K562 (cell line): ENCODE measurements at places on chromosomes 2 and 18. TPM values are rescaled to one million over a fixed set of nuclear protein-coding genes. Genes with fewer than 3 reads are reported as not detected.

The CRYBA2 gene
- 0.51 and 0.81 TPM in 2 replicates for total RNA-seq

DNA sequence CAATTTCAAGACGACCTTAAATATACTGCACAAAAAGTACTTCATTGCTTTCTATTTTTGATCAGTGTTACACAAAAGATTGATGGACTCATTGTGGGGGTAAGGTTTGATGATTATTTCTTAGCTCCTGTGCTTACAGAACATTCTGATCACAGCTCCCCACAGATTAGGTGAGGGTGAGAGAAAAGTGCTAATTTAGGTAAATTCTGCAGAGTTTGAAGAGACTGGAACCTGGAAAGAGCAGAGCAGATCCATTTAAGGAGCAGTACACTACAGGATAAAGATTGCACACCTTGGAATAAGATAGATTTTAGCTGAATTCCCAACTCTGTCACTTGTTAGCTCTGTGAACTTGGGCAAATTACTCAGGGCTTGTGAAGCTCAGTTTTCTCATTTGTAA lies 291.9 kb upstream of the CDH7 start:
- DNase-seq = no peak

GRCh38 chr2:162123806-162124758 lies 28.0 kb downstream of the GCG start:
- DNase-seq = peak; percentile 53

GRCh38 chr2:182018218-182018617 lies 32.6 kb downstream of the PPP1R1C start:
- no peak for DNase-seq

- no peak for DNase-seq
Observed at GRCh38 chr2:69744456-69744855, 2.5 kb downstream of the ANXA4 start.

The MLPH gene
- 0.22 and 0.65 TPM in 2 replicates for total RNA-seq

The SRD5A2 gene
- not detected in 2 replicates for total RNA-seq

The ACKR3 gene
- 0.07 TPM in 1 of 2 replicates, not detected in the other for total RNA-seq

The DSG1 gene
- 0.09 and 0.13 TPM in 2 replicates for total RNA-seq

The B3GNT7 gene
- total RNA-seq = 0.20 and 0.69 TPM in 2 replicates

The ITPRIPL1 gene
- 8.9 and 9.0 TPM in 2 replicates for total RNA-seq

- no peak for DNase-seq
Observed at GRCh38 chr2:6657855-6658254, 207.9 kb downstream of the CMPK2 start.

DNA sequence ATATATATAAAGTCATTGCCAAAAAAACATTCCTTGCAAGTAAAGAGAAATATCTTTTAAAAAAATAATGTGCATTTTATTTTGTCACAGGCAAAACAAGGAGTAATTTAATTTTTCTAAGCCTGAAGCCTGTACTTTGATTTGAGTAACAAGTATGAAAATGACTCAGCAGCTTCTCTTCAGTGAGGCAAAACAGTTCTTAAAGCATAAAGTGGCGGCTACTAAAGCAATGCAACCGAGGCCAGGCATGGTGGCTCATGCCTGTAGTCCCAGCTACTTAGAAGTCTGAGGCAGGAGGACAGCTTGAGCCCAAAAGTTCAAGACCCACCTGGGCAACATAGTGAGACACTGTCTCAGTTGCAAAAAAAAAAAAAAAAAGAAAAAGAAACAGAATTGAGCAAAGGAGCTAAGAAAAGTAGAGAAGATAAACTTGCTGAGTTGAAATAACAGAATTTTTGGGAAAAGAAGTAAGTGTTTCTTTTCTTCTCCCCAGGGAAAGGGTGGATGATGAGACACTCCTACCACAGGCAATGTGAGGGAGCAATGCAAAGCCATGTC lies 29.6 kb downstream of the DOK1 start:
- DNase-seq = peak; percentile 33

DNA sequence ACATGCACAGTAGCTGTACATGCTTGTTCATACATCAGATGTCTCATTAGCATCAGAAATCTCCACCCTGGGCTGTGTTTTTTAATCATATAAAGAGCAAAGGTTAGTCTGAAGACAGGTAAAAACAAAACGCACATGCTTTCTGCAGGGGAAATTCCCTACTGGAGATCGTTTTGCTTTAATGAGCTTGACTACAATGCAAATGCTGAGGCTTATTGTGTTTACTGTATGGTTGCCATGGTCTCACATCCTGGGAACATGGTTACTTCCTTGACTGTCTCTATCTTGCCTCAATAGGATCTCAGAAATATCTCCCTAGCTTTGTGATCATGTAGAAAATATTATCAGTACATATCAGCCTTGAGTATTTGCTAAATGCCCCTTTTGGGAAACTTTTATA lies 336.5 kb upstream of the TFPI start:
- DNase-seq = no peak

The CCL20 gene
- 0.29 TPM in 1 of 2 replicates, not detected in the other for total RNA-seq

The COL3A1 gene
- total RNA-seq = 0.67 and 0.71 TPM in 2 replicates

DNA sequence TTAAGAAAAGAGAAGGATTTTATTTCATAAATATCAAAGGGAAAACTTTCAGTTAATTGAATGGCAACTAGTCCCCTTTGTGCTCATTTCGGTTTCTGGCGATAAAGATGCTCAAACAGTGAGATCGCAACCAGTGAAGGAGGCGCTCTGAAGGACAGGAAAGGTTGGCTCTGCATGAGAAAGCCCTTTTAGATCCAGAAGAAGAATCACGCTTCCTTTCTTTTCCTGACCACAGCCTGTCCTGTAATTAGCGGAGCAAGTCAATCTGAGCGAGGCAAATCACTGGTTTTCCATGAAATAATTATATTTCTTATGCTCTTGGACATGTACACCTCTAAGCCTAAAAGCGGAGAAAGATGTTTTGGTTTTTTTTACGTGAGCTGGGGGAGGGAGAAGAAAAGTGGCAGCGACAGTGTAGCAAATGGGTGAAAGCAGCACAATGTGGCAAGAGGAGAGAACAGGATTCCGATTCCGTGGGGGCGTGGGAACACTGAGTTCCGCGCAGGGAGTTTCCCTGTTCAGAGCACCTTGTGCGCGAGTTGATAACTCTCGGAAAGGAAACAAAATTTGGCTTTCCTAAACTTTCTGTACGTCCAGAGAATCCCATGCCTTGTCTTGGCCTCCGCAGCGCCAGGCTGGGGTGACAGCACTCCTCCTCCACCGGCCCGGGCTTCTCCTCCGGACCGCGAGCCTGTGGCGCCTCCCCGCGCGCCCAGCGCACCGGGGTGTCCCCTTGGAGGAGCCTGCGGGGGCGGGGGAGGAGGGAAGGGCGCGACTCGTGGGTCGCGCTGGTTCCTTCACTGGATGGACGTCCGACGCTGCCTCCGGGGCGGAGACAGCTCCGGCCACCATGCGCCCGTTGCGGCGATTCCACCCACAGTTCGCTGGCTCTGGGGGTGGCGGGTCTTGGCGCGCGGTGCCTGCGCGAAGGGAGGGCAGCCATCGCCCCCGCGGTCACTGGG lies 620 bp upstream of the SLC9A2 start:
- peak; percentile 69 for DNase-seq

DNA sequence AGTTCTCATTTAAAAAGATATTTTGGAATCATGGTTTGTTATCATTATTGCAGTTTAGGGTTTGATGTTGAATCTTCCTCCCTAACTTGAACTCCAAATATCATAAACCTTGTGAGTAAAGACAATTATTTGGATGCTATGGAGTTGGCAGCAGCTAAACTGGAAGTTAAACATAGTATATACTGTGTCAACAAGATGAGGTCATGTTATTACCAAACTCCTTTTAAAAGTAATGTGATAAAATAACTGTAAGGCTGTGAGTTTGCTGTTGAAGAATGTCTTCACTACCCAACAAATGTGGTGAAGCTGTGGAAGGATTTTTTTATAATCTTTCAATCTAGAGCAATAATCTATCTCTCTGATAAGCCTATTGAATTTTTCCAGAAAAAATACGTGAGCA lies 16.0 kb downstream of the DNAH6 start:
- DNase-seq = no peak

GRCh38 chr18:3451989-3452749 lies 2.2 kb downstream of the TGIF1 start:
- peak; percentile 37 for DNase-seq

GRCh38 chr2:43109261-43109743 lies 117.1 kb downstream of the ZFP36L2 start:
- DNase-seq = no peak

The IL37 gene
- total RNA-seq = not detected in 2 replicates

The UGT1A4 gene
- not detected in 2 replicates for total RNA-seq

- peak; percentile 44 for DNase-seq
Observed at GRCh38 chr2:12931186-12931844, 214.6 kb downstream of the TRIB2 start.

GRCh38 chr18:46166261-46166970 lies 62.2 kb downstream of the HAUS1 start:
- no peak for DNase-seq

- DNase-seq = no peak
Observed at GRCh38 chr18:63586966-63587365, at the start of gene SERPINB13. Gene SERPINB13 (plus strand): TSS chr18:63587343. CDS start chr18:63588668, 1,325 bp downstream.

The ANKRD30BL gene
- not detected in 2 replicates for total RNA-seq

GRCh38 chr2:231926761-231927565 lies 767 bp upstream of the NPPC start:
- DNase-seq = no peak

- DNase-seq = no peak
Observed at GRCh38 chr18:54129448-54130067, 94.9 kb downstream of the MBD2 start.

- DNase-seq = no peak
Observed at GRCh38 chr2:238921259-238921658, 73.4 kb downstream of the TWIST2 start.

The C1QL2 gene
- total RNA-seq = not detected in 2 replicates

The DTNA gene
- 0.07 and 0.45 TPM in 2 replicates for total RNA-seq

The SPATA3 gene
- total RNA-seq = not detected in 2 replicates

DNA sequence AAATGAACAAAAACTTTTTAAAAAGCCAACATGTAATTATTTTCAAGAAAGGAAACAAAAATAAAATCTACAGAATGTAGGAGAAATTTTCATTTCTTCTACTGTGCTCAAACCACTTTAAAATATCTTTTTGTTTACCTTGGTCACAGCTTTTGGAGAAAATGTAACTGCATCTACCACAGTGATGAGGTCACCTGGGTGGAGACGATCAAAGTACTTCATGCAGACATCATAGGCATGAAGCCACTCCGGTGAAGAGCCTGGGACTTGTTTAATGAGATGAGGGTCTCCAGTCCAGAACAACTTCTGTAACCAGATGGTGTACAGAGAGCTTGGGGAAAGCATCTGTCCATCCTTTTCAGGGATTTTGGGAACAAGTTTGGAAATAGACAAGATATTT lies 285.8 kb downstream of the NBAS start:
- DNase-seq = no peak

DNA sequence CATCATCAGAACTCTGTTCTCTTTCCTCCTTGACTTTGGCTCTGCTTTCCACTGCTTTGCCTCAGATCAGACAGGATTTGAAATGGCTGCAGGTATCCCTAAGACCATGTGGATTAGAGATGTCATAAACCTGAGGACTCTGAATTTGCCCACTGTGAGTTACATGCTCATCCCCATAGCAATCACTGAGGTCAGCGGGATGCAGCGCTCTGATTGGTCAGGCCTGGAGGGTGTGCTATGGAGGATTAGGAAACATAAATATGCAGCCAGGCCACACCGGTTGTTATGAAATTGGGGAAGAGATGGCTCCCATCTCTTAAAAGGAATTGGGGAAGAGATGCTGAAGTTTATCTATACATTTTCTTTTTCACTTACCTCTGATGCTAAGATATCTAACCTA lies 73.7 kb upstream of the DNAJC10 start:
- peak; percentile 50 for DNase-seq

The LBX2 gene
- total RNA-seq = 5.5 and 6.2 TPM in 2 replicates

DNA sequence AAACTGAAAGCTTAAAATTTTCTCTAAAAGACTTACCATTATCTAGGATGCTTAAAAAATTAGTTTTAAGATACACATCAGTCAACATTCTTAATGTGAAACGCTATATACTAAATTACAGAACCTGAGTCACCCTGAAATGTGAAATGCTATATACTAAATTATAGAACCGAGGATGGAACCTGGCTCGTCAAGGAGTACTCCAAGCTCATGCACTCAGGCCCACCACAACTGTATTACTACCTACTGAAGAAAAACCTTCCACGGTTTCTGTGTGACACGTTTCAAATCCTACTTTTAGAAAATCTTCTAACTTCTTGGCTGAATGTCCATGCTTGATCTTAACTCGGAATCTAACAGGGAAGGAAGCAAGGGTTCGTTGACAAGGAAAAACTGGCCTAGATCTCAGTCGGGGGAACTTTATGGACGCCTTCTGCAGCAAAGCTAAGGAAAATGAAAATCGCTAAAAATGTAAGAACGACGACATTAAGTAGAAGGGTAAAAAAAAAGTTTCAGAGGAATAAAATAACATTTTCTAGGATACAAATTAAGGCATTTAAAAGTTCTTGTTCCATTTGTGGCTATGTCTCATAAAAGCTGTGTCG lies 1.4 kb downstream of the PRKD3 start:
- no peak for DNase-seq

The HOXD9 gene
- total RNA-seq = not detected in 2 replicates

GRCh38 chr18:49441338-49441938 lies 19.0 kb downstream of the DYM start:
- no peak for DNase-seq

- DNase-seq = no peak
Observed at GRCh38 chr2:163701399-163702195, 34.2 kb downstream of the FIGN start.

DNA sequence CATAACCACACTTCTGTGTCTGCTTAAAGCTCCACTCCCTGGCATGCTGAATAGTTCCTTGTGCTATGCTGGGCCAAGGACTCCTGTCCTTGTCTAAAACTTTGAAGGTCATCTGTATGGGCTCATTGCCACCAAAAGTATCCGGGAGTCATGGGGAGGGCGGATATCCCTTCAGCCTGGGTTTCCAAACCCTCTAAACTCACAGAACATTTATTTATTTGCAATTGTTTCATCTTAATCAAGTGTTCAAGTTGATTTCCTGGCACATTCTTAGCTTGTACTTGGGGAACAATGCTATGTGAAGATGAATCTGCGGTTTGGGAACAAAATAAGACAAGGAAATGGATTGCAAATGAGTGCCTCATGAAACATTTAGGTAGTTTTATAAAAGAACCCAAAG lies 1.8 kb downstream of the NOSTRIN start:
- DNase-seq = peak; percentile 62

DNA sequence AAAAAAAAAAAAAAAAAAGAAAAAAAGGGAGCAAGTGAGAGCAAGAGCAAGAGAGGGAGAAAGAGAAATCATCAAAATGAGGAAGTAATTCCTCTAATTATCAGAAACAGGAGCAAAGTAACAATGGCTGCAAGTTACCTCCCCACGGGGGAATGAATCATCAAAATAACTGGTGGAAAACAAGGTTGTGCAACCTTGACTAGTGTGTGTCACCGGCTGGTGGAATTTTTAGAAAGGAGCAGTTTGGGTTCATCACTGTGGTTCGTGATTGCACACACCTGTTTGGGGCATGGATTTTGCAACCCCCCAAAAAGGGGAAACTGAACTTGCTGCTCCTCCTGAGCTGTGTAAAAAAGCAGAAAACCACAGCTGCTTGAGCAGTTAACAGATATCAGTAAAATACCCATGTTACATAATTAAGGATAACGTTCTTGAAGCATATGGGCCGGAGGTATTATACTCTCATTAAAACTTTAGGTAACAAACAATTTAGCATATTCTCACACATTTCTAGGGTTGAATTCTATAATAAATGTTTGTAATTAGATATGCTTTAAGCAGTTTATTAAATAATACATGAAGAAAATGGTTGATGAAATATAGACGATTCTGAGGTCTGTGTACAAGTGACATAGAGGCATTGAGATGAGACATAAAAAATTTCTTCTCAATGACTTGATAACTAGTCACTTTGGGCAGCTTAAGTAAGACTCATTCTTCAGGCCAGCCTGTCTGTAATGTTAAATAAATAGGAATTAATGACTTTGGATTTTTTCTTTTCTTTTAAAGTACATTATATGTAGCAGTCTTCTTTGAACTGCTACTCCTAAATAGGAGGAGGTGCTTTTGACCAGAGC lies 184.2 kb upstream of the ZEB2 start:
- DNase-seq = peak; percentile 79
